Panc1 (cell line): ENCODE measurements at places on chromosomes 1 and 21. TPM values are rescaled to one million over a fixed set of nuclear protein-coding genes. Genes with fewer than 3 reads are reported as not detected.

DNA sequence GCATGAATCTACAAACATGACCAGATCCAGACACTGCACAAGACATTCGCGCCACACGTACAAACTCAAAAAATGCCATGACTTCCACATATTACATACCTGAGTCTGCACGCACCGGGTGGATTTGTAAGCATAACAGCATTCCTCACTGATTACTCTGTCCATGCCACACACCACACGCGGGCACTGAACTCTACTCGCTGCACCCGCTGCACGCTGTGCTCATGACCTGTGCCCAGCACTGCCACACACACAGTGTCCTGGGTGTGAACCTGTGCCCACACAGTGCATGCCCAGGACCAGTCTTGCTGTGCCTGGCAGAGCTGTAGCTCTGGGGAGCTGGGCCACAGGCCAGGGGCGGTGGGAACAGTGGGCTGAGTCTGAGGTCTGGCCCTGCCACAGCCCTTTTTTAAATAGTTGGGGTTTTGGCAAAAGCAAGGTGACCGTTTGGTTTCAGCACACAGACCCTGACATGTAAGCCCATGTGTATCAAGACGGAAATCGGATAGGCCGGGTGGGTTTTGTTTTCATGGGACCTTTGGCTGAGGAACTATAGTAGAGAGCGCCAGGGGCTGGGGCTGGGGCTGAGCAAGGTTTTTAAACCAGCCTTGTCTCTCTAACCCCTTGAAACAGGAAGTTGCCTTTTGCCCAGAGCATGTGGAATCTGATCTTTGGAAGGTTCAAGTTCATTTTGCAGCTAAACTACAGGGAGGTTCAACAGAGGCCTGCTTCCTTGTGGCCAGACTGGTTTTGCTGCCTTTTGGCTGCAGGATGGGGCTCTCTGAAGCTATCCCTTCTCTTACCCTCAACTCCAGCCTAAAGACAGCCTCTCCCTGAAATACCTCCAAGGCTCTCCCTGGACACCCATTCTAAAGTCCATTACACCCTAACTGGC, 12.3 kb upstream of the GOLT1A start:
- no peak for DNase-seq

- DNase-seq, result no peak
Observed at GRCh38 chr1:248805876-248806275, 19.8 kb downstream of the SH3BP5L start.

DNA sequence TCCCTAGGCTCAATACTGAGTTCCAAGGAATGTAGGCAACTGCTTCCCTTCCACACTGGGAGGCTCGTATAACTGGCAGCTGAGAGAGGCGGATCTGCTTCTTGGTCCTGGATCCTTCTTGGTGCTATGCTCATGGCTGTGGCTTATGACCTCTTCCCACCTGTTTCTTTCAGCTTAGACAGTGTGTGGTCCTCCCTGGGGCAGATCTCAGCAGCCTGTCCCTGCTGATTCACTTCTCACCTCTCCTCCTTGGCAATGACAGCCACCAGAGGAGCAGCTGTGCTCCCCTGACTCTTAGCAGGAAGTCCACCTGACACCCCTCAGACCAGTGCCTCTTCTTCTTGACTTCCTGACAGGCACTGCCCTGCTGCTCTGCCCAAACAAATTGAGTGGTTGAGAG, 75.1 kb upstream of the PTGFRN start:
- no peak for DNase-seq

- DNase-seq, result no peak
Observed at GRCh38 chr1:42845866-42846256, 552 bp upstream of the ZNF691 start.

GRCh38 chr21:33666153-33666552, 23.9 kb downstream of the ITSN1 start:
- no peak for DNase-seq

DNA sequence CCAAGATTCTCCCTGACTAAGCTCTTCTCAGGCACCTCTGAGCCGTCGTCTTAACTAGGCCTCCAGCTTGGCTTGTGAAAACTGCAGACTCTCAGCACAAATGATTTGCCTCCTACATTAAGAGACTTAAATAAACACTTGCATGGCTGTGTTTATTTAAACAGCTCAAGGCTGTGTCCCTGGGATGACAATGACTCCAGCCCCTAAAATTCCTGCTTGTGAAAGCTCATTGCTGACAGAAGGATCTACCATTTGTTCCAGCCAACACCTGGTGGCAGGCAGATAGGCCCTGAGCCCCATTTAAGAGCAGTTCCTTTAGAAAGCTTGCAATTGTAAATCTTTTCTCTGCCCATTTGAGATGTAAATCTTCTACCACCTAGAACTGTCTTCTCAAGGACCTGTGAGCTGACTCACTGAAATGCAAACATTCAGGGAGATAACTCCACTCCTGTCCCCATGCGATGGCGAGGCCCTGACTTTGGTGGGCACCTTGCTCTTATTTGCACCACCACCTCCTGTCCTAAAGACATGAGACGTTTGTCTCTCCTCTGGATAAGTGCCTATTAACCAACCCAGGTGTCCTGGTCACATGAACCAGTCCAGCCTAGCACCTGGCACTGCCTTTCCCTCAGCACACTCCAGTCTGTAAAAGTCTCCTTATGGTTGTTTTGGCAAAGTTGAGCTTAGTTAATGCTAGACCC, 15.1 kb upstream of the PCP4 start:
- no peak for DNase-seq

GRCh38 chr1:115676498-115677181, 34.9 kb downstream of the VANGL1 start:
- no peak for DNase-seq

GRCh38 chr21:37172646-37173045, 94.5 kb downstream of the VPS26C start:
- no peak for DNase-seq

DNA sequence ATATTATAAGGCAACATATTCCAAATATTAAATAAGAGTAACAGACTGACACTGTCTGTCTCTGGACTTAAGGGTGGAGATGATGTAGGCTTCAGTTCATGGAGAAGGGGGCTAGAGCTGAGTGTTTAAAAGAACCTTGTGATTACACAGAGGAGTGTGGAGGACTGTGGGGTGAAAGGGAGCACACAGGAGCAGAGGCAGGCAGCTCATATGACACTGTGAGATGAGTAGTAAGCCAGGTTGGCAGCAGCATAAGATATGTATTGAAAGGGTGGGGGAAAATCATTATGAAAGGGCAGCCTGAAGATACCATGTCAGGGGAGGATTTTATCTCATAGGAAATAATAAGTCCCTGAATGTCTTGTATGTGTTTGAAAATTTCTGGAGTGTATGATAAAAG, 104.5 kb downstream of the AK5 start:
- DNase-seq, result no peak

DNA sequence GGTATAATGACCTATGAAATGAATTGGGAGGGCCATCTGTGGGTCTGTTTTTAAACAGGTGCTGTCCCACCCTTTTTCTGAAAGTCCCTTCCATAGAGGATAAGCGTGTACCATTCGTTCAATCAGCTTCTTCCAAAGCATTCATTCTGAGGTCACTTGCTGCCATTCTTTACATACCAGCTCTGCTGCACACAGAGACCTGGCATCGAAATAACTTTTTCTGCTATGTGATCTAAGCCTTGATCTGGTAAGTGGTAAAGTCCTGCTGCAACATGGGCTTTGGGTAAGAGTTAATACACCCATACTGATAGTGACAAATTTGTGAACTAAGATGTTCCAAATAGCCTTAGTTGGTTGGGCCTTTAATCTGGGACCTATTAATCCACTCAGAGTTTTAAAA, 38.9 kb downstream of the DR1 start:
- no peak for DNase-seq

GRCh38 chr1:18290740-18291412, 183.3 kb downstream of the IGSF21 start:
- no peak for DNase-seq

- no peak for DNase-seq
Observed at GRCh38 chr1:61170328-61171238, 88.2 kb downstream of the NFIA start.

- no peak for DNase-seq
Observed at GRCh38 chr1:39317910-39318633, 113.6 kb downstream of the MACF1 start.

GRCh38 chr1:5945445-5945844, 46.8 kb downstream of the NPHP4 start:
- no peak for DNase-seq

GRCh38 chr21:41447356-41447755, 21.3 kb downstream of the MX1 start:
- no peak for DNase-seq

DNA sequence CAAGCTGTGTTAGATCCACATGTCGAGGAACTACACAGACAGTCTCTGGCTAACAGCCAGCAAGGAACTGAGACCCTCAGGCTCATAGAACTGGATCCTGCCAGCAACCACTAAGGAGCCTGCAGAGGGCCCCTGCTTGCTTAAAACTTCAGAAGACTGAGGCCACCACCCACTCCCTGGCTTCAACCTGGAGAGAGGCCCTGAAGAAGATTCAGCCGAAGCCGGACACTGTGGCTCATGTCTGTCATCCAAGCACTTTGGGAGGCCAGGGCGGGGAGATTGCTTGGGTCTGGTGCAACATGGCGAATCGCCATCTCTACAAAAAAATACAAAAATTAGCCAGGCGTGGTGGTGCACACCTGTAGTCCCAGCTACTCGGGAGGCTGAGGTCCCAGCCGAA, 92.6 kb upstream of the TMPRSS2 start:
- DNase-seq, result no peak

GRCh38 chr1:167584581-167584980, 31.0 kb upstream of the CREG1 start:
- no peak for DNase-seq

DNA sequence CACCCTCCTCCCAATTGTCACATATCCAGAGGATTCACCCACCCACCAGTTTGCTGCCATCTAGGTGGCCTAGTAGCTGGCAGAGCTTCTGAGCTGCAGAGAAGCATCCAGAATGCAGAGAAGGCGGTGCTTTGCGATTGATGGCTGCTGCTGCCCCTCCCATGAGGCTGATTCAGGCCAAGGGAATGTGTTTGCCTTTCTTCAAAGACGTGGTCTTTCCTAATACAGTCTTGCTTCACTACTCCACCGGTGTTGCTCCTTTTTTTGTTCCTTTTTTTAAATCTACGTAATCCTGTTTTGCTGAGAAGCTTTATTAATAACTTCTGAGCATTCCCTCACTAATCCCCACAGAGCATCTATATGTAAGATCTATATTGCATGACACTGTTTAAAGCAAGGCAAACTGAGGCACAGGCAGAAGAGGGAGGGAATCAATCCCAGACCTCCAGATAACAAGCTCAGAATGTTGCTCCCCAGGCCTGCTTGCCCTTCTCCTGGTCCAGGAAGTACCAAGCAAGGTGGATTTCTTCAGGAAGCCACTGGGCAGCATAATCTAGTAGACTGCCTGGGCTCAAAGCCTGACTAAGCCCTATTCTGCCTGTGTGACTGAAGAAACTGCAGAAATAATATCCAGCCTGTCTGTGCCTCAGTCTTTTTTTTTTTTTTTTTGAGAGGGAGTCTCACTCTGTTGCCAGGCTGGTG, 275.5 kb upstream of the FMN2 start:
- peak; percentile 57 for DNase-seq

DNA sequence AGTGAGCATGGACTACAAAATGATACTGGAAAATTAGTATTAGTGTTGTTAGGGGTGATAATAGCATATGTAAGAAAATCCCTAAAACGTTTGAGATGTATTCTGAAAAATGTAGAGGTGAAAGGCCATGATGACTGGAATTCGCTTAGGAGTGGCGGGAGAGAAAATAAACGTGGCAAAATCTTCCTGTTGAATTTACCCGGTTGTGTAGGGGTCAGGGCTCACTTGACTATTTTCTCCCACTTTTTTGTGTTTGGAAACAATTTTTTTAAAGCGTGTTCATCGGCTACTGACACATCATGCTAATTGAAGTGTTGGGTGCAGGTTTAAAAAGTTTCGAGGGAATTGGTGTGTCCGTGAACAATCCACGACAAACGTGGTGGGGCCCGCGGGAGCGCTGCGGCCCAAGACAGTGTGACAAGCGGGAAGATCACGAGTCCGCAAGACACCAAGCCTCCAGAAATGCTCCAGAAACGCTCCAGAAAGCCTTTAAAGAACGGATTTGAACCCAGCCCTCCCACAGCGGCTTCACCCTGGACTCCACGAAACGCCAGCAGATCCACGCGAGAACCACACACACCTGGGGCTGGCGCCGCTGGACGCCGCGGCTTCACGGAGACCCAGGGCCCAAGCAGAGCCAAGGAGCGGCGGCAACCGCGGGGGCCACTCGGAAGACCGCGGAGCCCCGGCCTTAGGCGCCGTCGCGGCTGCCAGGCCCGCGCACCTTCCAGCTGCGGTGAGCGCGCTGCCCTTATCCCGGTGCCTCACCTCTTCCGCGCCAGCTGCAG, 573 bp downstream of the PSMG1 start:
- DNase-seq, result no peak

DNA sequence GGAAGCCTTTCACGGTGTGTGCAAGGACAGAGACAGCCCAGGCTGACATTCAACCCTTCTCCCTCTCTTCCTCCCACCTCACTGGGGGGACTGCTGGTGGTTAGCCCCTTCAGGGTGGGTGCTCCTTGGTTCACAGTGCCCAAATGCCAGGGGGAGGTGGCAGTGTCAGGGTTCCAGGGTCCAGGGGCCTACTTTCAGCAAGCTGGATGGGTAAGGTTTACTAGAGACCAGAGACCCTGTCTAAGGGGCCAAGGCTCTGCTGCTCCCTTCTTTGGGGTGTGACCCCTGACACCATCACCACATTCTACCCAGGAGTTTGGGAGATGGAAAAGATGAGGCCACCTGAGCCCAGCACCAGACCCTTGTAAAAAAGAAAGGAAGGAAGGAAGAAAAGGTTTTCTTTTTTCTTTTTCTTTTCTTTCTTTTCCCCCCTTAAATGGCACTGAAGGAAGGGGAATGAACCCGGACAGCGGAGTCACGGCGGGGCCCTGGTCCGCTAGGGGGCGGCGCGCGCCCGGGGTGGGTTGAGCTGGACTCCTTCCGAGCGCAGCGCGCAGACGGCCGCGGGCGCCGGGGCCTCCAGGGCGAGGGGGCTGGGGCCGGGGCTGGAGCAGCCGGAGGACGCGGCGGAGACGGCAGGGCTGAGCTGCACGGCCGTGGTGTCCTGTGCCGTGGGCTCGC, 18.8 kb downstream of the KNCN start:
- no peak for DNase-seq

Gene SPATA17
- 0.51 TPM for total RNA-seq

Gene NCAM2
- 2.2 TPM for total RNA-seq

Gene GJA5
- total RNA-seq, result not detected

Gene TMEM201
- 26.5 TPM for total RNA-seq

Gene SIPA1L2
- 5.2 TPM for total RNA-seq

Gene OR2L2
- not detected for total RNA-seq

Gene KRTAP13-2
- total RNA-seq, result not detected

Gene CR1L
- total RNA-seq, result not detected

Gene AIM2
- not detected for total RNA-seq

Gene KDM5B
- total RNA-seq, result 83.6 TPM
